ENCODE measurements at places on chromosomes 2 and 18. TPM values are rescaled to one million over a fixed set of nuclear protein-coding genes. Genes with fewer than 3 reads are reported as not detected.

DNA sequence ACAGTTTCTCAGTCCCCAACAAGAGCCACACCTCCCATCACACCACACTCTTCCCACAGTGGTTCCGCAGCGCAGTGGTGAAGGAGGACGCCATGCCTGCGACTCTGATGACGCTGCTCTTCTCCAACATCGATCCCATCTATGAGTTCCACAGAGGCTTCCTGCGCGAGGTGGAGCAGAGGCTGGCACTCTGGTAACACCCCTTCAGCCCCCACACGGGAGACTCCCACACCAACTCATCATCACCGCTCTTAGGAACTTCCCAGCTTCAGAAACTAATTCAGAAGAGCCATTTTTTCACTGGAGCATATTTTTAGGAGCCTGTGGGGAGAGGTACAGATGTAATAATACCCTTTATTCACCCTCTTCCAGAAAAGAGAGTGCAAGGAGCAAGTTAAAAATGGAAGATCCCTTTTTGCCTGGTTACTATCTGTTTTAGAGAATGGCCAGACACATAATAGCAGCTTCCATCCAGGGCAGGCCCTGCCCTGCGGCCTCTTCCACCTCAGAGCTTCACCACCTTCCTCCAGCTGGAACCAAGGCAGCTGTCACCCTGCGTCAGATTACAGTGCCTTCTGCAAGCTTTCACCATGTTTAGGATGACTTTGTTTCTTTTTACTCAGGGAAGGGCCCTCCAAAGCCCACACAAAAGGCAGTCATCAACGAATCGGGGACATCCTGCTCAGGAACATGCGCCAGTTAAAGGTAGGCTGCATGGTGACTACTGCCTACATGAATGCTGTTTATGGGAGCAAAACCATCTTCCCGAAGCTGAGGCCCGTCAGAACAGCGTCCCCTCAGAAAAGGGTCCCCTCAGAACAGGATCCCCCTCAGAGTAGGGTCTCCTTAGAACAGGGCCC, 44.9 kb downstream of the STK25 start:
- no peak overlapping the region for H3K4me3 ChIP-seq
- no peak overlapping the region for H3K27ac ChIP-seq
- DNase-seq: no peak
- H3K36me3 ChIP-seq: no peaks in the 10 kb centered on the region

Gene SNORC
- 0.57 TPM for total RNA-seq

Gene CDK15
- total RNA-seq: 0.25 TPM

GRCh38 chr18:73766910-73767515, 380.6 kb downstream of the FBXO15 start:
- DNase-seq: no peak
- H3K36me3 ChIP-seq: no peaks in the 10 kb centered on the region
- H3K27me3 ChIP-seq: no peaks in the 10 kb centered on the region
- no peak overlapping the region for H3K27ac ChIP-seq

DNA sequence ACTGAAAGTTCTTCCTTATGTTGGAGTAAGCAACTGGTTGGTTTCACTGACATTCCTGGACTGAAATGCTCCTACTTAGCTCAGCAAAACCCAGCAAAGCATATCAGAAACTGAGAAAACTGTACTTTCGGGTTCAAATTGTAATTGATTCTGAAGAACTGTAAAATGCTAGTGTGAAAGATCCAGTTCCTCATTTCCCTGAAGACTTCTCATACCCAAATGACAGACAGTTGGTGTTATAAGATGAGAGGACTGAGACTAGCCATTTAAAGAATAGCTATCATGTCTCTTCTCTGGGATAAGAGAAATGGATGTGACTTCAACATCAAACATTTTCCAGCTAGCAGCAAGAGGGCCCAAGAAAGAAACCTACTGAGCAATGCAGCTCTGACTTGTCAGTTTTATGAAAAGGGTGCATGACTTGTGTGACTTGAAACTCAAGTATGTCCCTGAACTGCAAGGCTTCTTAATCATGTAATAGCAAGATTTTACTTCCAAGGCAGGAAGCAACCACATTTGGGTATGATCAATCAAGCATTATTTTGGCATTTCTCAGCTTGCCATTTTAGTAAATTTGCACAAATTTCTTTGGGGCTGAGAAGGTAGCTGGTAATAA, 420.3 kb upstream of the MMADHC start:
- H3K27ac ChIP-seq: no peak overlapping the region
- DNase-seq: no peak
- H3K27me3 ChIP-seq: no peaks in the 10 kb centered on the region
- H3K36me3 ChIP-seq: no peaks in the 10 kb centered on the region

GRCh38 chr2:141482697-141483096, 648.1 kb downstream of the LRP1B start:
- no peaks in the 10 kb centered on the region for H3K4me1 ChIP-seq
- no peak overlapping the region for H3K4me3 ChIP-seq
- H3K27me3 ChIP-seq: no peaks in the 10 kb centered on the region
- no peak for DNase-seq
- H3K27ac ChIP-seq: no peak overlapping the region
- H3K36me3 ChIP-seq: no peaks in the 10 kb centered on the region

DNA sequence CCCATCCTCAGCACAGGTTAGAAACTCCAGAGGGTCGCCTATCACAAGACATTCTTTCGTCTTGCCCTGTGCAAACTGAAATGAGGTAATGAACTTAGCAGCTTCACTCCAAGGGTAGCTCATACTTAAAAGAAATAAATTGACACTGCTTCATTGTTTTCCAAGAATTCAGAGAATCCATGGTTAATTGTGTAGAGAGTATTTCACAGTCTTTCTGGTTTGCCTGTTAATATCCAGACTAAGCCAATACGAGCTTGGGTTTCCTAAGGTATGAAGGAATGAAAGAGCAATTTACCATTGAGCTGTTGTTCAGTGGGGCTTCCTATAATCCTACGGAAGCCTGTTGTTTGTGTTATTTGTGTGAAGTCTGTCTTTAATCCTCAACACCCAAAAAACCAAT, 58.7 kb downstream of the FAM124B start:
- H3K4me3 ChIP-seq: no peak overlapping the region
- DNase-seq: no peak
- no peaks in the 10 kb centered on the region for H3K4me1 ChIP-seq
- no peaks in the 10 kb centered on the region for H3K27me3 ChIP-seq
- no peaks in the 10 kb centered on the region for H3K36me3 ChIP-seq
